ENCODE measurements at places on chromosomes 11 and 22. TPM values are rescaled to one million over a fixed set of nuclear protein-coding genes. Genes with fewer than 3 reads are reported as not detected.

DNA sequence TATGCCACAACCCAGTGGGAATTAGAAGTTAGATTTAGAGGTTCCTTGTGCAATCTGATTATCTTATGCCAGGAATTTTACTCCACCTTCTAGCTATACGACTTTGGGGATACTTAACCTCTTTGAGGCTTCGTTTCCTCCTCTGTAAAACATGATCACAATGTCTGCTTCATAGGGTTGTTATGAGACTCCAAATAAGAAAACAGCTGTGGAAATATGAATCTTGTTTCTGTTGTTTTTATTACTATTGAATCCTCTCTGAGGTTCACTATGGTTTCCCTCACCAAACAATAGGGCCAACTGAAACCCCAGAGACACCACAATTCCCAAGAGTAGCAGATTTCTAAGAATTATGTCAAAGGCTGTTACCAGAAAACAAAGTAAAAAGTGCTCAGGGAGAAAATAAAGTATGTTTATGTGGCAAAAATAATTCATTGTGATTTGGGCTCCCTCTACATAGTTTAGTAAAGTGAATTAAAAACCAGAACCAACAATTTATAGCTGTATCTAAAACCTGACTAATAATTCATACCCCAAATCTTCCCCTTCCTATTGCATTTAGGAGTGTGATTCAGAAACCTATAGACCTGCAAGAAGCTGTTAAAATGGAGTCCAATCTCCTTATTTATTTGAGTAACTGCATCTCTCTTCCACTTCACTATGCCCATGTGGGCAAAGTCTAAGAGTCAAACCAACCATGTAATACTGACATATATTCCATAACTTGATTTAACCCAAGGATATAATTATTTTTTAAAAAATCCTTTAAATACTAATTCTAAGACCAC, 38.4 kb downstream of the AMBRA1 start:
- DNase-seq, result no peak

- DNase-seq, result no peak
Observed at GRCh38 chr22:19843857-19844376, 10.8 kb downstream of the GNB1L start.

Gene BMAL1
- 42.0 TPM for total RNA-seq

Gene AMBRA1
- 34.1 TPM for total RNA-seq

Gene GUCY1A2
- total RNA-seq, result 3.2 TPM

DNA sequence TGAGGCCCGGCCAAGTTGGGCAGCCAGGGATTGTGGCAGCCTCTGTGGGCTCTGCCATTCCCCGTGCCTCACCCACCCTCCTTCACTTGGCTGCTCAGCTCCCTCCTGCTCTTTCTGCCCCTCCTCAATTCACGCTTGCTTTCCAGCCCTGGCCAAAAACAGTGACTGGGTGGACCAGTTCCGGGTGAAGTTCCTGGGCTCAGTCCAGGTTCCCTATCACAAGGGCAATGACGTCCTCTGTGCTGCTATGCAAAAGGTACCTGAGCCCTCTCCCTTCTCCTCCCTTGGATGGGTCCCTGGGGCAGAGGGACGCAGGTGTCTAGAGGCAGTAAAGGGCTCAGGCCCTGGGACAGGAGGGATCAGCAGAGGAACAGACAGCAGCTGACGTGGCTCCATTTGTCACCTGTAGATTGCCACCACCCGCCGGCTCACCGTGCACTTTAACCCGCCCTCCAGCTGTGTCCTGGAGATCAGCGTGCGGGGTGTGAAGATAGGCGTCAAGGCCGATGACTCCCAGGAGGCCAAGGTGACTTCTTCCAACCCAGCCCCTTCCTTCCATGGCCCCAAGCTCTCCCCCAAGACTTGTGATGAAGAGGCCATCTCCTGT, 2.7 kb downstream of the FREY1 start:
- DNase-seq, result no peak

DNA sequence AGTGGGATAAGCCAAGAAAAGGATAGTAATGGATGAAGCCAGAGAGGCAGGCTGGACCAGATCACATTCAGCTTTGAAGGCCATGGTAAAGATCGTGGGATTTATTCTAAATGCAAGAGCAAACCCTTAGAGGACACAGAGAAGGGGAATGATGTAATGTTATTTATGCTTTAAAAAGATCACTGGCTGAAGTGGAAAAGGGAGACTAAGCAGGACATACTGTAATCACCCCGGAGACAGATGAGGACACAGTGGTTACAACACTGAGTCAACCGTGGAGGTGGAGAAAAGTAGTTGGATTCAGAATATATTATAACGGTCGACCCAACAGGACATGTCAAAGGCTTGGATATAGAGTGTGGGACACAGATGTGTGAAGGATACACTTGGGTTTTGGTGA, 38.5 kb downstream of the CDON start:
- DNase-seq, result no peak

GRCh38 chr11:102900346-102900745, 25.6 kb upstream of the MMP12 start:
- no peak for DNase-seq

DNA sequence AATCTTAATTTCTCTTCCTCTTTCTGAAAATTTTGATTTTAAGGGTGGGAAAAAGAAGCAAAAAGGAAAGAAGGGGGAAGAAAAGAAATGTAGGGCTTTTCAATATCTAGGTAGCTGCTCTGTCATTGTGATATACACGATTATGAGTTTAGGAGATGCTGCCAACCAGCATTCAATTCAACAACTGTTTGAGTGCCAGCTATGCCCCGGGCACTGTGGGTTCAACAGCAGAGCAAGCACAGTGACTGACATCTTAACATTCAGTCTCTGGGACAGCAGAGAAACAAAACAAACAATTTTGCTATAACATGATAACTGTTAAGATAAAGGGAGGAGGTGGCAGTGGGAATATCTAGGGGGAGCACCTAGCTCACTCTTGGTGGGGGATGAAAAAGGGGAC, 91.6 kb downstream of the DBX1 start:
- DNase-seq, result peak; percentile 82

Gene SOX6
- total RNA-seq, result 8.0 TPM

DNA sequence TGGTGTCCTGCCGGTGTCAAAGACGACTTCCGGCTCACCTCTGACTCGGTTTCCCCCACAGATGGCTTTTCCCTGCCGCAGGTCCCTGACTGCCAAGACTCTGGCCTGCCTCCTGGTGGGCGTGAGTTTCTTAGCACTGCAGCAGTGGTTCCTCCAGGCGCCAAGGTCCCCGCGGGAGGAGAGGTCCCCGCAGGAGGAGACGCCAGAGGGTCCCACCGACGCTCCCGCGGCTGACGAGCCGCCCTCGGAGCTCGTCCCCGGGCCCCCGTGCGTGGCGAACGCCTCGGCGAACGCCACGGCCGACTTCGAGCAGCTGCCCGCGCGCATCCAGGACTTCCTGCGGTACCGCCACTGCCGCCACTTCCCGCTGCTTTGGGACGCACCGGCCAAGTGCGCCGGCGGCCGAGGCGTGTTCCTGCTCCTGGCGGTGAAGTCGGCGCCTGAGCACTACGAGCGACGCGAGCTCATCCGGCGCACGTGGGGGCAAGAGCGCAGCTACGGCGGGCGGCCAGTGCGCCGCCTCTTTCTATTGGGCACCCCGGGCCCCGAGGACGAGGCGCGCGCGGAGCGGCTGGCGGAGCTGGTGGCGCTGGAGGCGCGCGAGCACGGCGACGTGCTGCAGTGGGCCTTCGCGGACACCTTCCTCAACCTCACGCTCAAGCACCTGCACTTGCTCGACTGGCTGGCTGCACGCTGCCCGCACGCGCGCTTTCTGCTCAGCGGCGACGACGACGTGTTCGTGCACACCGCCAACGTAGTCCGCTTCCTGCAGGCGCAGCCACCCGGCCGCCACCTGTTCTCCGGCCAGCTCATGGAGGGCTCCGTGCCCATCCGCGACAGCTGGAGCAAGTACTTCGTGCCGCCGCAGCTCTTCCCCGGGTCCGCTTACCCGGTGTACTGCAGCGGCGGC, 5.5 kb downstream of the B3GNT6 start:
- DNase-seq, result no peak

Gene KRTAP5-11
- not detected for total RNA-seq

GRCh38 chr11:130478204-130478701, 29.8 kb downstream of the ADAMTS15 start:
- no peak for DNase-seq

- DNase-seq, result peak; percentile 82
Observed at GRCh38 chr11:119340335-119341221, at the start of gene C1QTNF5. Gene C1QTNF5 (minus strand): TSS chr11:119340883. CDS start chr11:119340397, 486 bp downstream.

GRCh38 chr11:72629266-72629665, 45.0 kb downstream of the PDE2A start:
- DNase-seq, result no peak

GRCh38 chr11:7551571-7551970, 37.8 kb downstream of the PPFIBP2 start:
- no peak for DNase-seq

Gene NTM
- total RNA-seq, result 0.66 TPM

Gene NAV2
- total RNA-seq, result 31.4 TPM

DNA sequence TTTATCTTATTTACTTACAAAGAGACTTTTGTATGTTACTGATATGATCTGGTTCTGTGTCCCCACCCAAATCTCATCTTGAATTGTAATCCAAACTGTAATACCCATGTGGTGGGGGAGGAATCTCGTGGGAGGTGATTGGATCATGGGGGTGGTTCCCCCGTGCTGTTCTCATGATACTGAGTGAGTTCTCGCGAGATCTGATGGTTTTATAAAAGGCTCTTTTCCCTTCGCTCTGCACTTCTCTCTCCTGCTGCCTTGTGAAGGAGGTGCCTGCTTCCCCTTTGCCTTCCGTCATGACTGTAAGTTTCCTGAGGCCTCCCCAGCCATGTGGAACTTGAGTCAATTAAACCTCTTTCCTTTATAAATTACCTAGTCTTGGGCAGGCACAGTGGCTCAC, 42.4 kb upstream of the WNT7B start:
- no peak for DNase-seq

Gene DCHS1
- 13.8 TPM for total RNA-seq

- no peak for DNase-seq
Observed at GRCh38 chr11:75203138-75203537, 37.4 kb upstream of the TPBGL start.

GRCh38 chr11:16799890-16800289, 61.4 kb downstream of the C11orf58 start:
- DNase-seq, result no peak

Gene RAB36
- total RNA-seq, result 2.9 TPM

Gene UBXN1
- 248 TPM for total RNA-seq

DNA sequence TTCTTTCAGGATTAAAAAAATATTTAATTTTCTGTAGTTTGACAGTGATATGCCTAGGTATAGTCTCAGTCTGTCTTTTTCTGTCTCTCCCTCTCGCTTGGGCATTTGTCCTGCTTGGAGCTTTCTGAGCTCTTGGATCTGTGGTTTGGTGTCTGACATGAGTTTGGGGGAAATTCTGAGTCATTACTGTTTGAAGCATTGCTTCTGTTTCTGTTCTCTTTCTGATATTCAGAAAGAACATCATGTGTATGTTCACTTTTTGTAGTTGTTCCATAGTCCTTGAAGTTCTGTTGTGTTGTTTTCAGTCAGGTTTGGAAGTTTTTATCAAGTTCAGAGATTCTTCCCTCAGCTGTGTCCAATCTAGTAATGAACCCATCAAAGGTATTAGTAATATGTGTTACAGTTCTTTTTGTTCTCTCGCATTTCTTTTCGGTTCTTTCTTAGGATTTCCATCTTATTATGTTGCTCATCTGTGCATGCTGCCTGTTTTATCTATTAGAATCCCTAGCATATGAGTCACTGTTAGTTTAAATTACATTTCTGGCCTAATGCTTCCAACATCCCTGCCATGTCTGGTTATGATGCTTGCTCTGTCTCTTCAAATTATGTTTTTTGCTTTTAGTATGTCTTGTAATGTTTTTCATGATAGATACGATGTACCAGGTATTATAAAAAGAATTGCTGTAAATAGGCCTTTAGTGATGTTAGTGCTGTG, 48.4 kb downstream of the DDX10 start:
- no peak for DNase-seq

- no peak for DNase-seq
Observed at GRCh38 chr22:43148581-43148980, 2.8 kb upstream of the TSPO start.

- no peak for DNase-seq
Observed at GRCh38 chr22:23243859-23244689, 63.8 kb downstream of the BCR start.

- no peak for DNase-seq
Observed at GRCh38 chr11:74895340-74896116, 53.4 kb downstream of the XRRA1 start.

- DNase-seq, result no peak
Observed at GRCh38 chr22:49453771-49454170, 373.9 kb downstream of the BRD1 start.

DNA sequence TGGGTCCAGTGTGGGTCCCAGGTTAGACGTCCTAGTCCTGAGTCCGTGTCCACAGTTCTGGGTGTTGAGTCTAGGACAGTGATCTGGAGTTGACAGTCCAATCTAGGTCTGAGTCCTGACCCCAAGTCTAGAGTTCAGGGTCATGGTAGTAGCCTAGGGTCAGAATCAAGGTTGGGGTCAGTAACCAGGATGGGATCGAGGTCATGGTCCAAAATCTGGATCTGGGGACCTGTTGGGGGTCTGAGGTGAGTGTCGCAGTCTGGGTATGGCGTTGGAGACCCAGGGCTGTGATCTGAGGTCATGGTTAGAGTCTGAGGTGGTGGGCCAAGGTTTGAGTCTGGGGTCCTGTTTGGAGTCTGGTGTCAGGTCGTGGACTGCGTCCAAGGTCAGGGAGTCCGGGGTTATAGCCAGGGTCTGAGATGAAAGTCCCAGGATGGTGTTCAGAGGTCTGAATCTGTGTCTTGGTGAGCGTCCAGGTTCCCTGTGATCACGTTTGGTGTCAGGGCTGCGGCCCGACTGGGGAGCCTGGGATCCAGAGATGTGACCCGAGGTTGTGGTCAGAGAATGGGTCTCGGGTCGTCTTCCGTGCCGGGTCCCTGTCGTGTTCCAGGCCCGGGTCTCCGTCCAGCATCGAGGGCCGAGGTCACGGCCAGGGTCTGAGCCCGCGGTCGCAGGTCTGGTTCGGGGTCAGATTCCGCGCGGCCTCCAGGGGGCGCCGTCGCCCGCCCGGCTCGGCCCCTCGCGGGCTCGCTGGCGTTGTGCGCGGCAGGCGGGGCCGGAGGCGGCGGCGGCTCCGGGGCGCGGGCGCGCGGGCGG, 432 bp upstream of the GRK2 start:
- DNase-seq, result peak; percentile 82

GRCh38 chr11:17164361-17165246, 43.2 kb downstream of the PIK3C2A start:
- DNase-seq, result no peak

Data from breast epithelium (tissue), 4 donors.